ENCODE measurements at places on chromosomes 12 and 14.

GRCh38 chr14:99192028-99192621 lies 79.9 kb downstream of the BCL11B start:
- DNase-seq: no peak

DNA sequence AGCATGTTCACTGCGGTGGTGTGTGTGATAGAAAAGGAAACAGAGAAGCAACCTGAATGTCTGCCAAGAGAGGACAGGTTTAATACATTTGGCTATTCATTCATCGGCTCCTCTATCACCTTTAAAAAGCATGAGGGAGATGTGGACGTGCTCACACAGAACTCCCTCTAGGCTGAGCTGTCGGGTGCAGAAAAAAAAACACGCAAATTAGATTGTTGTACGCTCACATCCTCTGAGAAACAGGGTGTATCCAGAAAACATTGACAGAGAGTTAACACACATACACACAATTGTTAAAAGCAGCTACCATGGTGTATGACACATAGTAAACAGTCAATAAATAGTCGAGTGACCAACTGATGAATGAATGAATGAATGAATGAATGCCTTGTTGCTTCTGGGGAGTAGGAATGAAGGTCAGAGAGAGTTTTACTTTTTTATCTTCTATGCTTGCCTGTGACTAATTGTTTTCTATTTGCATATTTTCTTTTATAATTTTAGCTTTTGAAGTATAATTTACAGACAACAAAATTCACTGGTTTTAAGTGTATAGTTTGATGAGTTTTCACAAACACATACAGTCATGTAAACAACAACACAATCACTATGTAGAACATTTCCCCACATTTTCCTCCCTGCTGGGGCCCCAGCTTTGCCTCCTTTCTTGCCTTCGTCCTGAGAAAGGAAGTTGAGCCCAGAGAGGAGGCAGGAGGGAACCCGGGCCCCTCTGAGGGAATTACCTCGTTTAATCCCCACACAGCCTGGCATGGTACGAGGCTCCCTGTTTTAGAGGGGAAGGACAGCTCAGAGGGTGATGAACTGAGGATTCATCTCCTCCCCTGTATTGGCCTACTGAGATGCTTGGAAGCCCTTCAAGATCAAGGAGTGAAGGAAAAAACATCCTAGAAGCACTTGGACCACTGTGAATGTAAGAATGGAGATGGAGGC lies 19.7 kb upstream of the FAM222A start:
- no peak for DNase-seq

DNA sequence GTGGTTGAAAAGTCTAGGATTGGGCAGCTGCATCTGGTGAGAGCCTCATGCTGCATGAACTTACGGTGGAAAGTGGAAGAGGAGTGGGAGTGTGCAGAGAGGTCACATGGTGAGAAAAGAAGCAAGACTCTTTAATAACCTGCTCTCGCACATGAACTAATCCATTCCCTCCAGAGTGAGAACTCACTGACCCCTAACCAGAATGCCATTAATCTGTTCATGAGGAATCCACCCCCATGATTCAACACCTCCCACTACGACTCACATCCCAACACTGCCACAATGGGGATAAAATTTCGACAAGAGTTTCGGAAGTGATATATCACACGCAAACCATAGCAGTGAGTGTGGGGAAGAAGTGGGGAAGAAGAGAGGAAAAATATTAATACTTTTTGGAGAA lies 377.4 kb downstream of the NAV3 start:
- DNase-seq: no peak

- DNase-seq: no peak
Observed at GRCh38 chr14:105838591-105839424, 312.4 kb downstream of the TMEM121 start.

DNA sequence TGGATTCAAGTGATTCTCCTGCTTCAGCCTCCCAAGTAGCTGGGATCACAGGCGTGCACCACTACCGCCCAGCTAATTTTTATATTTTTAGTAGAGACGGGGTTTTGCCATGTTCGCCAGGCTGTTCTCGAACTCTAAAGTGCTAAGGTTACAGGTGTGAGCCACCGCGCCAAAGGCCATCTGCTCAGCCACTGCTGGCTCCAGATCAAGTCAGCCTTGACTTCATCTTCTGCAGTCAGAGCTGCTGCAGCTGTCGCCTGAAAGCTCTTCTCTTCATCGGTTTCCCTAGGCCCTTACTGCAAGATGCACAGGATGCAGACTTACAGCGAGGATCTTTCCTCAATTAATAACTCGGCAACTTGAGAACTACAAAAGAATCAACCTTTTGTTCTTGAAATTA lies 66.8 kb downstream of the CLIP1 start:
- no peak for DNase-seq

GRCh38 chr14:95659990-95660385 lies 26.2 kb upstream of the TCL1B start:
- no peak for DNase-seq

- no peak for DNase-seq
Observed at GRCh38 chr12:65462484-65462883, 184.0 kb downstream of the MSRB3 start.

GRCh38 chr12:4153343-4153892 lies 120.1 kb upstream of the CCND2 start:
- DNase-seq: no peak

DNA sequence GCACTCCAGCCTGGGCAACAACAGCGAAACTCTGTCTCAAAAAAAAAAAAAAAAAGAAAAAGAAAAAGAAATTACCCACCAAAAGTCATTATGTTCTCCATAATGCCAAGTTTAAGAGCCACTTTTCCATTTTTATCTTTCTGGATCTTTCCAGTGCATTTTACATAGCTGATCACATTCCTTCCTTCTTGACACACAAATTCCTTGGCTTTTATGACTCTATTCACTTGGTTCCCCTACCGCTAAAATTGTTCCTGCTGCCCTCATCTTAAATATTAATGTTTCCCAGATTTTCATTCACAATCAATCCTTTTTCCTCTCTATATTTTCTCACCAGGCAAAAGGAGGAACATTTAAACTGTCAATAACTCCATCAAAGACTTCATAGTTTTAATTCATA lies 20.2 kb downstream of the KLHL28 start:
- no peak for DNase-seq

- no peak for DNase-seq
Observed at GRCh38 chr14:96631621-96632362, 129.6 kb downstream of the PAPOLA start.

- no peak for DNase-seq
Observed at GRCh38 chr12:3036901-3037600, 40.1 kb upstream of the TSPAN9 start.

- DNase-seq: no peak
Observed at GRCh38 chr12:10661338-10661737, 12.5 kb downstream of the STYK1 start.

GRCh38 chr12:131370321-131370720 lies 340.6 kb upstream of the SFSWAP start:
- DNase-seq: no peak

DNA sequence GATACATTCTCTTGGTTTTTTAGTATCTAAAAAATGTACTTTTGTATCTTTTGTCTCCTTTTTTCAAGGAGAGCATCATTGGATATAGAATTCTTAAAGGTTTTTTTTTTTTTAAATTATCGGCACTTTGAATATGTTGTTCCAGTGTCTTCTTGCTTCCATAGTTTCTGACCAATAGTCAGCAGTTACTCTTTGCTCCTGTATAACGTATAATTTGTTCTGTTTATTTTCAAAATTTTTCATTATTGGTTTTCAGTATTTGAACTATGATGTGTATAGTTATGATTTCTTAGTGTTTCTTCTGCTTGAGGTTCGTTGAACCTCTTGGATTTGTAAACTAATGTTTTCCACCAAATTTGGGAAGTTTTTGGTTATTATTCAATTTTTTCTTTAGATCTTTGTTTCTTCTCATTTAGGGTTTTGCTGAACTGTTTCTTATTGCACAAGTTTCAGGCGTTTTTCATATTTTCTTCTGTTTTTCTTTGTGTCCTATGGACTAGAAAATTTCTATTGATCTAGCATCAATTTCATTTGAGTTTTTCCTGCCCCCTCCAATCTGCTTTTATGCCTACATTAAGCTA lies 93.9 kb downstream of the PLBD1 start:
- DNase-seq: no peak

GRCh38 chr12:126518596-126519200 lies 1453.5 kb downstream of the AACS start:
- DNase-seq: no peak

DNA sequence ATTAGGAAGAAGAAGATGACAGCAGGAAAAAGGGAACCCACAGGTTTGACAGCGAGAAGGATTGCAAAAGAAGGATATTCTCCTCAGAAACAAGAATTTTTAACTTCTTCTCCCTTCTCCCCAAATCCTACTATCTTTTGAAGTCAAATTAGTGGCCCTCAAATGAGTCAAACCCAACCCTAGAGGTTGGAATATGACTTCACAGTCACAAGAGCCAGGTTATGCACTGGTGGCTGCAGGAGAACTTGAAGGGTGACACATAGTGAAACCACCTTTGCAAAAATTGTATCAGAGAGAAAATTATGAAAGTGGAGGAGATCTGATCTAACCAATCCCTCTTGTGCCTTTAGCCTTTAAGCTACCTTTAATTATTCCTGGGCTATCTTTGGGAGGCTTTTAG lies 386.2 kb upstream of the CCDC196 start:
- DNase-seq: no peak

GRCh38 chr12:28489246-28489645 lies 299.0 kb downstream of the CCDC91 start:
- DNase-seq: no peak

- DNase-seq: no peak
Observed at GRCh38 chr14:37179896-37180502, 7.6 kb upstream of the SLC25A21 start.

- no peak for DNase-seq
Observed at GRCh38 chr14:25904446-25904845, 693.4 kb downstream of the NOVA1 start.

GRCh38 chr12:31629756-31630732 lies 29.4 kb upstream of the ETFBKMT start:
- DNase-seq: no peak

DNA sequence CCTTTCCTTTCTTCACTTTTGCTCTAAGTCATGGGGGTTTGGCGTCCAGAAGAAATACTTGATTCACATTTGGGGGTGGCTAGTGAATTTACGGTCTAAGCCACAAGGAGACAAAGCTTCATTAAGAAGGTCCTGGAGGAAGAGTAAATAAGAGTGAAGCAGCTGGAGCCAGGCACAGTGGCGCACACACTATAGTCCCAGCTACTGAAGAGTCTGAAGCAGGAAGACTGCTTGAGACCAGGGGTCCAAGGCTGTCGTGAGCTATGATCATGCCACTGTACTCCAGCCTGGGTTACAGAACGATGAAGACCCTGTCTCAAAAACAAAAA lies 23.3 kb downstream of the ACTN1 start:
- DNase-seq: no peak

DNA sequence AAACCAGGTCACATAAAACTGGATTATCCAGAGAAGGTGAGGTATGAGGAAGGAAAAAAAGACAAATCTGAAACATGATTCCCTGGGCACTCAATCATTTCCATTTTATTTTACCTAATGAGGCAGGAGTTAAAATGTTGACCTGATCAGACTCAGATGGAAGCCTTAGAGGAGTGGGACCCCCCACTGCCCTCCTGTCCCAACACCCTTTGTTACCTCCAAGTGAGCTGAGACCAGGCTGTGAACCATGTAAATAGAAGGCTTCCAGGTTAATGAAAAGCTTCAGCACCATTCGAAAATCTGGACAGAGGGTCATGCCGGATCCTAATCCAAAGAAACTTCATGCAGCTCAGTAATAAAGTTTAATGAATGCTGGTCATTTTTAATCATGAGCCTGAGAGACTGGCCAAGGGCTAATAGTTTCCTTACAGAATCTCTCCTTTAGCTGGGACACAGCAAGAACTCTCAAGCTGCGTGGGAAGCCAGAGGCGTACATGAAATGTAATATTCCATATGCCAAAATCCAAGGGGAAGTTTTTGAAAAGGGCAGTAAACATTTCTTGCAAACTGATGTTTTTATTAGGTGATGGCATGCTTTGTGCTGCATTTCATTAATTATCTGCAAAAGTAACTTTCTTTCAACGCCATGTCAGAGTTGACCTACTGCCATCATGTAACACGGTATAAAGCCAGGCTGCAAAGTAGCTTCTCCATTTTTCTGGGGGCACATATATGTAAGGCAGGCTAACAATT lies 183.0 kb downstream of the PAX9 start:
- no peak for DNase-seq

DNA sequence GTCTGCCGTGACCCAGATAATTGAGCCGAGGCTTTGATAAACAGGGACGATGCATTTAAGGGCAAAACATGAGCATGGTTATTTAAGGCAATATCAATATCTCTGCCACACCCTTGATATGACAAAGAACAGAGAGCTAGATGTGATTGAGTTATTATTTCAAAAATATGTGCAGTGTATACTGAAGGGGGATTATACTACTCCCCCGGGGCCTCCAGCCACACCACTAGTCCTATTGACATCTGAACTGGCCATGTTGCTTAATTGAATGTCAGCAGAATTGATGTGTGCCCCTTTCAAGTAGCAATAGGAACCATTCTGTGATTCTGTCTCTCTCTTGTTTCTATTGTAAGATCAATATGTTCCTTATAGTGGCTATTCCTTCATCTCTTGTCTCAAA lies 794.8 kb upstream of the SEL1L start:
- no peak for DNase-seq

- no peak for DNase-seq
Observed at GRCh38 chr14:23863836-23864235, 89.7 kb upstream of the DHRS4 start.

DNA sequence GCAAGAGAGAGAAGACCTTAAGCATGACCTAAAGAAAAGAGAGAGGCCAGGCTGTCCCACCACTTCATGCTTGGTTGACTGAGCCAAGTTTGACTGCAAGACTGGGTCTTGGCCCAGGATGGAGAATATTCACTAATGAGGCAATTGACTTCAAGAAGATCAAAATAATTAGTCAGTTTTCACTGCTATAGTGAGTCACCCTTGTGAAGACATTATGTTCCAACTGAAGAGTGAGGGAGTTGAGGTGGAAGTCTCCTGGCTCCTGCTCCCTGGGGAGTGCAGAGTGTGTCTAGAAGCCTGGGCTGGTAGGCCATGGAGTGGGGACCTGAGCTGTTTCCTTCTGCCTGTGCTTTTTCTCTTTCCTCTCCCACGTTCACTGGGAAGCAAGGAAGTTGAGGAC lies 117.6 kb downstream of the CACNA1C start:
- DNase-seq: no peak

GRCh38 chr12:53500142-53500775 lies 824 bp upstream of the TARBP2 start:
- DNase-seq: no peak

GRCh38 chr14:90820958-90821357 lies 4.7 kb upstream of the TTC7B start:
- no peak for DNase-seq

GRCh38 chr12:22410486-22410885 lies 76.0 kb upstream of the ST8SIA1 start:
- no peak for DNase-seq

GRCh38 chr12:57718641-57719528 lies 19.7 kb downstream of the AGAP2 start:
- no peak for DNase-seq

All from cortex of kidney (tissue), 1 donor.